Activated CD4-positive, alpha-beta T cell treated with anti-CD3 and anti-CD28 coated beads, Interleukin-2, Interleukin-4, amounts not matched to agents 100 ng/mL and 50 ng/mL, durations not matched to agents 16 hours and 8 hours (primary cell): ENCODE measurements at places on chromosomes 7 and 10.

- no peak for DNase-seq
Measured at GRCh38 chr10:24010436-24010970, 198.4 kb upstream of the KIAA1217 start.

GRCh38 chr10:100827819-100828737 lies 82.7 kb downstream of the PAX2 start:
- peak; percentile 22 for DNase-seq

- no peak for DNase-seq
Measured at GRCh38 chr10:117568334-117568733, 25.8 kb downstream of the EMX2 start.

DNA sequence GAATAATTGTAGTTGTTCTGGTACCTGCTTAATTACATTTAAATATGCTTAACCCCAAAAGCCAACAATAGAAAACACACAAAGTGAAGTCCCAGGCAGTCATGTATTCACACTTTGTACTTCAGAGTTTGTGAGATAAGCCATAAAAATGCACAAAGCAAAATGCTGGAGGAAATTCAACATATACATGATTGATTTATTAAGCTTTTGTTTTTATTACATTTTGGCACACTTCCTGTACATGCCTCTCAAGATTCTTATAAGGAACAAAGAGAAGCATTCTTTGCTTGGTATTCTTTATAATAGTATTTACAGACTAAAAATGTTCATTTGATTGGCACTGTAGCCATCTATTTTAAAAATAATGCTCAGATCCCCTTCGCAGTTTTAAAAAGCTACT lies 107.7 kb upstream of the ANK3 start:
- no peak for DNase-seq

- DNase-seq: no peak
Measured at GRCh38 chr7:70306173-70306572, 707.9 kb downstream of the AUTS2 start.

GRCh38 chr7:2096692-2097387 lies 135.9 kb downstream of the MAD1L1 start:
- no peak for DNase-seq

GRCh38 chr7:139505563-139505962 lies 17.9 kb upstream of the CLEC2L start:
- peak; percentile 12 for DNase-seq

- DNase-seq: peak; percentile 24
Measured at GRCh38 chr10:105063796-105064195, 422.7 kb downstream of the SORCS3 start.

DNA sequence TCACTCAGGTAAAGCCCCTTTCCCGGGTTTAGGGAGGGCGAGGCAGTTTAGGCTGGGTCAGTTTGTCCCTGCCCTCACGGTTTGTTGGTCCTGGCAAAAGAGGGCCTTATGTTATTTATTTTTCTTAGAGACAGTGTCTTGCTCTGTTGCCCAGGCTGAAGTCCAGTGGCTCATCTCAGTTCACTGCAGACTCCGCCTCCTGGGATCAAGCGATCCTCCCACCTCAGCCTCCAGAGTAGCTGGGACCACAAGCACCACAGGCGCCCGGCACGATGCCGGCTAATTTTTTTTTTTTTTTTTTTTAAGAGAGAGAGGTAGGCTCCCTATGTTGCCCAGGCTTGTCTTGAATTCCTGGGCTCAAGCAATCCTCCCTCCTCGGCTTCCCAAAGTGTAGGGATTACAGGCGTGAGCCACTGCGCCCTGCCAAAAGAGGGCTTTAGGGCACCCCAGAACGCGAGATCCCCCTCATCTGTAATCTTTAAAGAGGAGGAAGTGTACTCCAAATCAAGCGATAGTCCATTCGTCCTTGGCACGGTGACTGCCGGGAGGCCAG lies 626 bp upstream of the BMS1 start:
- no peak for DNase-seq

DNA sequence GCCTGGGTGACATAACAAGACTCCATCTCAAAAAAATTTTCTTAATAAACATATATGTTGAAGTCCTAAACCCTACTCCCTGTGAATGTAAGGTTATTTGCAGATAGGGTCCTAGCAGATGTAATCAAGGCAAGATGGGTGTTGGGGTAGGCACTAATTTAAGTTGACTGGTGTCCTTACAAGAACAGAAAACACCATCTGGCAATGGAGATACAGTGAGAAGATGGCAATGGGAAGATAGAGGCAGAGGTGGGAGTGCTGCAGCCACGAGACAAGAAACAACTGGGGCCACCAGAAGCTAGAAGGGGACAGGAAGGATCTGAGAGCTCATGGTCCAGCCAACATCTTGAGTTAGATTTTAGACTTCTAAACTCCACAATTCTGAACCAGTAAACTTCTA lies 606.4 kb downstream of the CNTNAP2 start:
- DNase-seq: no peak

DNA sequence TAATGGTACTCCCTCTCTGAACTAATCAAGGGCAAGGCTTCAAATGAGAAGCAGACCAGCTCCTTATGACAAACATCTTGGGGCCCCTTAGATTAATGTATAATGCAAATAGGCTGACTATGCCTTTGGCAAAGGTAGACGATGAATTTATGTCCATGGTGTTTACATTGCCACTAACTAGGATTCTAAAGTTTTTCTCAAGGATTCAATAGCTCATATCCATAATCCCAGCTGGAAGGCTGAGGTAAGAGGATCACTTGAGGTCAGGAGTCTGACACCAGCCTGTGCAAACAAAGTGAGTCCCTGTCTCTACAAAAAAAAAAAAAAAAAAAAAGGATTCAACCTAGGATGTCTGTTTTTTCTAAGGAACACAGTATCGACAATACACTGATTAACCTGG lies 96.5 kb downstream of the ORC5 start:
- DNase-seq: no peak

DNA sequence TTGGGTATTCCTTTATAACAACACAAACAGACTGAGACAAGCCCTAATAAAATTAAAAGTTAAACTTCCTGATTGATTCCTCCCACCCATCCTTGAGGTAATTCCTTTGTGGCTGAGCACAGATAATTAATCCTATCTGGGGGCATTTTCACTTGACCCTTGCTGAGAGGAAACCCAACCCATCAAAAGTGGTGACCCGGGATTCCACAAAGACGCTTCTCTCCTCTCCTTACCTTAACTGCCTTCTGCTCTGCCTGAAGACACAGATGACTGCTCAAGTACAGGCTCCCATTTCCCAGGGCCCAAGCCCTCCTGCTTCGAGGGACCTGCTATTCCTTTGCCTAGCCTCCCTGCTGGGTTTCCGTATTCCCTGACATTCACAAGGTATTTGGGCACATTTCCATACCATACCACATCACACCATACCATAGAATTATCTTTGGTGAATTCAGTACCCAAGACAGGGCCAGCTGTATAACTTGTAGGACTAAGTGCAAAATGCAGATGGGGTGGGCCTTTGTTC lies 9.8 kb upstream of the MAPK8 start:
- DNase-seq: no peak

DNA sequence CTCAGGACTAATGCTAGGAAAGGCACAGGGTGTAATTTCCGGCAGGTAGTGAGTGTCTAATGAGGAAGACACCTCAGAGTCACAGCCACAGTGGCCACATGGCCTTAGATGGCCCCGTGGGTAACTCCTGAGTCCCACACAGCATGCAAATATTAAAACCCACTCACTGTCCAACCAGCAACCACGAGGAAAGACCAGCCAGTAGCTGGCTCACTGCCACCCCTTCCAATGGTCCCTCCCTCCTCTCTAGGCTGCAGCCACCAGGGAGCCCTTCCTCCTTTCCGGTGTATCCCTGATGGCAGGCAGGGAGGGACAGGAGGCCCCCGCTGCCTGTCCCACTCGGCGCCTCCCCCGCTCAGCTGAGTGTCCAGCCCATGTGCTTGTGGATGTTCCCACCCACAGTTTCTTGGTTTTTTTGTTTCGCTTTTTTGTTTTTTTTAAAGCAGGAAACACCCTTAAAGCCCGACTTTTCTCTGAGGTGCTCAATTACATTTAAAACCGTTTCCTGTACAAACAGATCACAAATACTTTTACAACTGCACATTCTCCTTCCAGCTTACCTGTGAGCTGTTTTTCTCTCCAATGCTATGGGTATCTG lies 9.2 kb downstream of the BNIP3 start:
- DNase-seq: peak; percentile 12

DNA sequence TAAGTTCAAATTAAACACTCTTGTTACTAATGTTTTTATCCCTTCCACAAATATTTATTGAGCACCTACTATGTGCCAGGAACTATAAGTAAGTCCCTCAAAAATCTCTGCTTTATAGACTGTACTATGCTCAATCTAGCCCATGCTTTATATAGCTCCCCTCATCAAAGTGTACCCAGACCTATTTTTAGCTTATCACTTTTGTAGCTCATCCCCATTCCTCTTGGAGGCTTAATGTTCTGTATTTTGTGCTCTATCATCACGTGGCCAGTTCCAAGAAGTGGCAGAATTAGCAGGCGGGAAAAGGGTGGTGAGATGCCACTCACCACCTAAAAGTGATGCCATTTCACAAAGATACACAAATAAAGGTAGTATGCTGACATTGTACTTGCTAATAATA lies 138.1 kb upstream of the BET1 start:
- no peak for DNase-seq

DNA sequence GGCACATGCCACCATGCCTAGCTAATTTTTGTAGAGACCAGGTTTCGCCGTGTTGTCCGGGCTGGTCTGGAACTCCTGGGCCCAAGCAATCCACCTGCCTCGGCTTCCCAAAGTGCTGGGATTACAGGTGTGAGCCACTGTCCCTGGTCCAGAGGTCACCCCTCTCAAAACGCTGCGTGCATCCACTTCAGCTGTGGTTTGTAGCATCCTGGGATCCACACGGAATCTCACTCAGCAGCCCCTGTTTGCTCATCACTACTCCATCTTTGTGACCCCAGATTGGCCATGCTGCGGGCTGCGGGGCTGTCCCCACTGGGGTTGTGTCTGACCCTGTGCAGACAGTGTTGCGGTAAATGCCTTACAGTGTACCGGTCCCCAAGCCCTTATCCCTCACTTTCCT lies 3.5 kb downstream of the INPP5A start:
- DNase-seq: no peak

DNA sequence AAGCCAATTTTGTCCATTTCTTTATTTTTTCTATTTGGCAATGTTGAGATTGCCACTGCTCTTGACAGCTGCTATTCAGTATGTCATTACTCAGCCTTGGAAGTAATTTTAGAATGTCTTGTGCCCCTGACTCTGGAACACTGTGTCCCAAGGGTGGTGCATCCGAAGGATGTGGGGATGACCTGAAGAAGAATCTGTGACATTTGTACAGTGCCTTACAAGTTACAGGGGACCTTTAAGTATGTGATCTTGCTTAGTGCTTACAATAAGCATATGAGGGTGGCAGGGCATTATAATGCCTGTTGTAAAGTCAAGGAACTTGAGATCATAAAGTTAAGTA lies 239.5 kb downstream of the REEP3 start:
- DNase-seq: no peak

GRCh38 chr7:105079348-105079747 lies 65.3 kb downstream of the KMT2E start:
- DNase-seq: no peak

DNA sequence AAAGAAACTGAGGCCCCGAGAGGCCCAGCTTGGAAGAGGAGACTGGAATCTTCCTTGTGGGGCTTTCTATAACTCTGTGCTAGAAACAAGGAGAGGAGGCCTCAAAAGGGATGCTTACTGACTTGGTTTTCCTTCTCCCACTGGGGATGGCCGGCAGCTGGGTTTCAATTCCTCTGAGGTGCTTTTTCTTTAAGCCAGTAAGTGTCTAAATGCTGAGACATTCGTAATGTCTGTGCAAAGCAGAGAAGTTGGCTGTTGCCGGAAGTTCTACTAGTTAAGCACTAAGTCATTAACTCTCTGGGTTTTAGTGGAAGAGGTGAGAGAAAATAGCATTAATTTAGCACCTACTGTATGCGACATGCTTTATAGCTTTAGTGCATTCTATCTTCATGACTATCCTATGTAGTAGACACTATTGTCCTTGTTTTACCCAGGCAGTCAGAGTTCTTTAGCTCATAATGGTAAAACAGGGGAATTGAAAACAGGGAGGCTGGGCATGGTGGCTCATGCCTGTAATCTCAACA lies 135.2 kb downstream of the RGS10 start:
- no peak for DNase-seq

DNA sequence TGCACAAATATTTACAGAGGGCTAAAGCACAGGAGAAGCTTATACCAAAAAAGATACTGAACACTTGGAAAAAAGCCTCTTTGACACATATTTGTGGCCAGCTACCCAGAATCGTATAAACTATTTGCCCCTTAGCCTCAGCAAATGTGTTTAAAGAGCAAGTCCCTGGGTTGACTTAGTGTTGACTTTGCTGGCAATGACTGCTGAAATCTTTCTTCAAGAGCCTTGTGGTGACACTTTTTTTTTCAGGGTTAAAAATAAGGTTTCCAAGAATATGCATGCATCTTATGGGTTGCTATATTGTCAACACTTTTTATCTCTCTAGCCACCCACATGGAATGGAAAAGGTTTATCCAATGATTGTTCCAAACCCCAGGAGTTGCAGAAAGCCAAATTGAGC lies 14.9 kb upstream of the PLEKHS1 start:
- no peak for DNase-seq

GRCh38 chr10:10897400-10897799 lies 120.3 kb upstream of the CELF2 start:
- no peak for DNase-seq

DNA sequence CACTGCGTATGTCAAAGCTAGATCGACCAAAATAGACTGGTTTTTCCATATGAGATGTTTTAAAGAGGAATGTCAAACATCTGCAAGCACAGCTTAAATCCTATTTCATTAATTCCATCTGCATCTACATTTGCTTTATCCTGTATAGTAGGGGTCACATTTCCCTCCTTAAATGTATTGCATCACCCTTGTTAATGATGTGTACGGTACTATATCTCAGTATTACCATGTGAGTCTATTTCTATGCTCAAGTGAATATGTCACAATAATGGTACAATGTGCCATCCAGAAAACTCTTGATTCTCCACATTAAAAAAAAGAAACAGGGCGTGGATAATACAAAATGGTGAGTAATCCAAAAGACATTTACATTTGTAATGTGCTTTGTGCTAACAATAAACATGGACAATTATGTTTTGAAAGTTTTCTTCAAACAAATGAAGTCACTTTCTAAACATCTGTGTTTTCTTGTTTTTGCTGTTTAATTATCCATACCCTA lies 56.6 kb downstream of the TWIST1 start:
- no peak for DNase-seq

DNA sequence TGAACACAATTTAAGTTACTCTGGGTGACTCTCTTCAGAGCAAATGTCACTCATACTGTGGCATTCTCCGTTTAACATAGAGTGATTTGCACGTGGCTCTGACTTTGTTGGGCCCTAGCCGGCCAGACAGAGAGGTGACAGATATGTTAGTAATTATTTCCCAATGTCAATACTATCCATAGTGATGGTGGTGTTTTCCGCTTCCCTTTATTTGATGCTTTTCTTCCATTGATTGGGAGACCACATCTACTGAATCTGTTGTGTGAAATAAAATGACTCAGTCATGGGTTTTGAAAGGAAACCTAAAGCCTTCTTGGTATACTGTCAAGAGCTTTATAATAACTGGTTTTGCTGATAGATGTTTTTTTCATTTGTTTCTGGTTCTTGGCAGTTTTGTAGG lies 7.4 kb downstream of the AVL9 start:
- DNase-seq: peak; percentile 60

- no peak for DNase-seq
Measured at GRCh38 chr10:128377988-128378387, 251.8 kb upstream of the MKI67 start.
